ENCODE measurements at places on chromosomes 5 and 9.

DNA sequence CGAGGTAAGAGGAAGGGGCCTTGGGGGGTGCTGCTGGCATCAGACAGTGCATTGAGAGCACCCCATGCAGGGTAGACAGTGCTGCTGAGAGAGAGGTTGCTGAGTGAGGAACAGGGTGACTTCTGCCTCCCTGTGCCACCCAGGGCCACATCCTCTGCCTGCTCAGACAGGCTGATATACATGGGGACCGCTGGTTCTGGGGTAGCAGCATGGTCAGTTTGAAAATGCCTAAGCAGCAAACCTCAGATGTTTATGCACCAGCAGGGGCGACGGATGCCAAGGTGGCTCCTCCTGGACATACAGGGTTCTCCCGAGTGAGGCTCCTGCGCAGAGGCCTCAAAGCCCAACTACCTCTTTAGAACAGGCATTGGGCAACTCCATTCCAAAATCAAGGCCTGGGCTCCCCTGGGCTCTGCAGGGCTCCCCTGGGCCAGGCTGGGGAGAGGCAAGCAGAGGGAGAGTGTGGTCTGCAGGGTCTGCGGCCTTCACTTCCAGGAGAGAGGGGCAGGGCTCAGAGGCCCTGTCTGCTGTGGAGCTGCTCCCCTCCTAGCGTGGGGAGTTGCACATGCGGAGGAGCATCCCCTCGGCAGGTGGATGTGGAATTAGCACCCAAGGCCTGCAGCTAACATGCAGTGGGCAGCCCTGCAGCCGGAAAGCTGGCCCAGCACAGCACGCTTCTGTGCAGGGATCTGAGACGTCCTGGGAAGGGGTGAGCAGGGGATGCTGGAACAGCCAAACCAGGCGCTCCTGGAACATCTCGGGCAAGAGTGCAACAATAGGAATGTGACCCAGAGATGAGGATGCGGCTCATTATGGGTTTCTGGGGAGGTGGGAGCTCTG is 46.5 kb downstream of the IRX2 start:
- DNase-seq, result no peak

DNA sequence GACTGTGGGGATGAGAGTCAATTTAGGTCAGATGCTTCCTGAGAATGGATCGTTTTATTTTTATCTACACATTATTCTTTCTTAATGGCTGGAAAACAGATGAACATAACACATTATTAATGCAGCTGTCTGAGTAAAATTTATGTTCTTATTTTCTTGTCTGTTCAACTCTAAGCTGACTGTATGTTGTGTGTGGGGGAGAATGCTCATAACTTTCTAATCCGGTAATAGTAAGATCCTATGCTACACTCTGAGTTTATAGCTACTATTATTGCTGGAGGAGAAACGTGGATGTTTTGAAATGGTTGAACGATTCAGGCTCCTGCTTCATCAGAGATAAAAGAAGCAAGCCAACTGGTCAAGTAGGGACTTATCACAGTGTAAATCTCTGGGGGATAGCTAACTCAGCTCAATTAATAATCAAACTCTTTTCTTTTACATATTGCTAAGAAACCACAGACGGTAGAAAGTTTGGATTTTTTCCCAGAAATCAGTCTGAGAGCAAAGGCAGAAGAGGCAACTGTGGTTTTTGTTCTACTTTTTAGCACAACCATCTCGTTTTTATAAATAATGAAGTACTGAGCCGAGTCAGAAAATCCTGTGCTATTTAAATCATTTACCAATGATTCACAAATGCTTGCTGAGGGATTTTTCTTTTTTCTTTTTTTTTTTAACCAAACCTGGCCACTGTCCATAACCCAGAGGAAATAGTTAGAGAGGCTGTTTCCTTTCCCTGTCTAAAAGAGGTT is 265.0 kb upstream of the FAM174A start:
- no peak for DNase-seq

DNA sequence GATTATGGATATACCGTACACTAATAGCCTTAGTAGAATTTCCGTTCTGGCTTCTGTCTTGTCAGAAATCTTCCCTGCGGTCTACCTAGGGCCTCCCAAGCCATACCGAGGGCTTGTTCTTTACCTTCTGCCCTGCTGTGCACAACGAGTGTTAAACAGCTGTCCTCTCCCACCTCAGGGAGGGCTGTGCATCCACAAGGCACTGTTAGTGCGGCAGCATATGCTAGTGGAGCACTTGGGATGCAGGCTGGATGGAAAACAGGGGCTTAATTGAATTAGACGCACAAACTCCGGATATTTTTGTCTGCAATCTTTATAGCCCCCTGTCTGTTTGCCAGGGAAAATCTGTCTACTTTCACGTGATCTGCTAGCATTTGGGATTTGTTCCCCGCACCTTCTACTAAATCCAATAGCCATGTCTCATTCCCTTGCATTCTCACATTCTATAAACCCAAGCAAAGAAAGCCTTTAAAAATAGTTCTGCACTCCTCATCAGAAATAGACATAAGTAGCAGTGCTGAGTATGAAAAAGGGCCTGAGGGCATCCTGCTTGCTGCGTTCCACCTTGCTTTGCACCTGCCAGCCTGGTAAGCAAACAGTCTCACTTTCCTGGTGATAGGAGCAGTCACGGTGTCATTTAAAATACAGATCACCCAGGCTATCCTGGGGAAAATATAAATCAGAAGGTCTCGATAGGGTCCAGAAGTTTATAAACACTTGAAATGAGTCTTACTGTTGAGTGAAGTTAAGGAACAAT is 382.6 kb downstream of the RASEF start:
- no peak for DNase-seq

DNA sequence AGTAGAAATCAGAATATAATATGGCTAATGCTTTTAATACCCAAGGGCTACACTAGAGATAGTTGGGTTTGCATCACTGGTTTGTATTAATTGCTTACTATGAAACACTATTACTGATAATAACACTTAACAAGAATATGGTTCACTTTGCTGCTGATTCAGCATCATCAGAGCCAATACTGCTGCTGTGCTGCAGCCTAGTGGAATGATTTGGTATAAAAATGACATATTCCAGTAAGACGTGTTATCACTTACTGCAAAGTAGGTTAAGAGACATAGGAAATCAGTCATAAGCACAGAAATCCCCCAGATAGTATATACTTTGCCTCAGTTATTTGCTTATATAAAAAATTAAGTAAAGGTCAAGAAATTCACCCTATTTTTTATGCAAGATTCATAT is 2.8 kb downstream of the CDH10 start:
- peak; percentile 34 for DNase-seq

GRCh38 chr9:35972093-35972492 is 14.1 kb upstream of the OR2S2 start:
- DNase-seq, result no peak

GRCh38 chr5:178651046-178651810 is 24.4 kb upstream of the CLK4 start:
- no peak for DNase-seq

DNA sequence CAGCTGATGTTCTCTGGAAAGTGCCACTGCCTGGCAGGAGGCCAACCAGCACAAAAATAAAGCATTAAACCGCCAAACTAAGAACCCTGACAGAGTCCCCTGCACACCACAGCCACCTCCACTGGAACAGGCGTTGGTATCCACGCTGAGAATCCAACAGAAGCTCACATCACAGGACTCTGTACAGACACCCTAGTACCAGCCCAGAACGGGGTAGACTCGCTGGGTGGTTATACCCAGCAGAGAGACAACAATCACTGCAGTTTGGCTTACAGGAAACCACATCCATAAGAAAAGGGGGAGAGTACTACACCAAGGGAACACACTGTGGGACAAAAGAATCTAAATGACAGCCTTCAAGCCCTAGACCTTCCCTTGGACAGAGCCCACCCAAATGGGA is 15.0 kb upstream of the POU5F2 start:
- DNase-seq, result no peak

GRCh38 chr9:73148447-73148937 is 3.2 kb upstream of the ANXA1 start:
- DNase-seq, result no peak

- no peak for DNase-seq
These were observed 20.7 kb downstream of the ITGA1 start for GRCh38 chr5:52808316-52808901.

DNA sequence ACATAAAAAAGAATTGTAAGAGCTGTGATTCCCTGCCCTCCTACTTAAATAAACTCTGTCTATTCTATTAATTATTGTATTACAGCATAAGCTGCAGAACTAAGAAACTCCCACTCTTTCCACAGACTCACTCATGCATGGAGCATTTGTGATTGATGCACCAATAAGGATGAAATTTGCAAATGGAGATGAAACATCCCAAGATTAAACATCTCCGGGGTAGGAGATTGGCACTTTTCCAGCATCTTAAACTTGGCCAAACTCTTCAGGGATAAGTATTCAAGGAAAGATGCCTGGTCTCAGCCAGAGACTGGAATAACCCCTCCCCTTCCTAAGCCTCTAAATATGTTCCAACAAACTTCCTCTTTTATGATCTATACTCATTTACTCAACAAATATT is 472.0 kb downstream of the ACTL7B start:
- DNase-seq, result no peak

- no peak for DNase-seq
These were observed 96.7 kb upstream of the MEF2C start for GRCh38 chr5:88979726-88980125.

DNA sequence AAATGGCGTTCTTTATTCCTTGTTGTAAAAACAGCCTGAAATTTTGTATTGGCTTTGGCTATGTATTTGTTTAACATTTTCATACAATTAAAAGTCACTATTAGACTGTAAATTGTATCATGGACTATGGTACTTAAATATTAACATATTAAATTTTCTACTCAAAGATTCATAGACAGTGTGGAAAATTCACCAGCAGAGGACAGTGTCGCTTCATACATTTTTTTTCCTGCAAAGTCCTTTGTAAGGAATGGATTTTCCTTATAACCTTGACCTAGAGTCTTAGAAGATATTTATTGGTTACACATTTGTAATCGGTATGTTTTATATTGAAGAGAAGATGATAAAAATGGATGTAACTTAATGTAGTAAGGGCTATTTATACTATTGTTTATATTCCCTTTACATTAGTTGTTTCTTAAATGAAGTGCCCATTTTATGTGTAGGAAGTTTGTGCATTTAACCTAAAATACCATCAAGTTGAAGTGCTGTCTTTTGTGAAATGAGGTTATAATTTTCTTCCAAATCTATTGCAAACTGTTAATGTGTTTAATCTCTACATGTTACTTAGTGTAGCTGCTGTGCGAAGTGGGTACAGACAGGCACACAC is 150.1 kb downstream of the KDM4C start:
- DNase-seq, result no peak

GRCh38 chr9:4315582-4316215 is 15.8 kb upstream of the GLIS3 start:
- DNase-seq, result peak; percentile 61

DNA sequence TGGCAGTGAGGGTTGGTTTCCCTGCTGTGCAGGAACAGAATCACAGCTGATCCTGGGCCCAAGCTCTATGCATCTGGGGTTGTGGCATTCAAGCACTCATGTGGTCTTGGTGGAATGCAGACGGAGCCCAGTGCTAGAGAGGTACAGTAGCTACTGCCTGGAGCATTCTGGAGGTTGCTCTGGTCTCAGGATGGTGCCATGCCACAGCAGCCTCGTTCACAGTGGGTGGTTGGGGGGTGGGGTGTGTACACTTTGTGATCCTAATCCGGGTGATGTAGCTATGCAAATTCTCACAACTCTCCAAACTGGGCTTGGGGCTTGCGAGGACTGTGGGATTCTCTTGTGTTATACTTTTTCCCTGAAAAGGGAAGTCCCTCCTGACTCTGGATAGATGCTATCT is 45.2 kb downstream of the FGD3 start:
- DNase-seq, result no peak

- DNase-seq, result peak; percentile 45
These were observed 17.4 kb upstream of the PITX1 start for GRCh38 chr5:135051399-135051798.

GRCh38 chr9:127503379-127503921 is 52.1 kb downstream of the LRSAM1 start:
- no peak for DNase-seq

DNA sequence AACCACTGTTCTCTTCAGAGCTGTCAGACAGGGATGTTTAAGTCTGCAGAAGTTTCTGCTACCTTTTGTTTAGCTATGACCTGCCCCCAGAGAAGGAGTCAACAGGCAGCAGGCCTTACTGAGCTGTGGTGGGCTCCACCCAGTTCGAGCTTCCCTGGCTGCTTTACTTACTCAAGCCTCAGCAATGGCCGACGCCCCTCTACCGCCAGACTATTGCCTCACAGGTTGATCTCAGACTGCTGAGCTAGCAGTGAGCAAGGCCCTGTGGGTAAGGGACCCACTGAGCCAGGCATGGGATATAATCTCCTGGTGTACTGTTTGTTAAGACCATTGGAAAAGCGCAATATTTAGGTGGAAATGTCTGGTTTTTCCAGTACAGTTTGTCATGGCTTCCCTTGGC is 229.6 kb downstream of the TMEM167A start:
- DNase-seq, result no peak

DNA sequence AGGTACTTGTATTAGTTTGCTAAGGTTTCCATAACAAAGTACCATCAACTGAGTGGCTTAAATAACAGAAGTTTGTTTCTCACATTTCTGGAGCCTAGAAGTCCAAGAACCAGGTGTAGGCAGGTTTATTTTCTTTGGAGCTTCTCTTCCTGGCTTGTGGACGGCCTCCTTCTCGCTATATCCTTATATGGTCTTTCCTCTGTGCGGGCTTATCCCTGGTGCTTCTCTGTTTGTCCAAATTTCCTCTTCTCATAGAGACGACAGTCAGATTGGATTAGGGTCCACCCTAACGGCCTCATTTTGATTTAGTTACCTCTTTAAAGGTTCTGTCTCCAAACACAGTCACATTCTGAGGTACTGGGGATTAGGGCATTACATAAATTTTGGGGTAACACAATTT is 88.3 kb downstream of the RMI1 start:
- no peak for DNase-seq

DNA sequence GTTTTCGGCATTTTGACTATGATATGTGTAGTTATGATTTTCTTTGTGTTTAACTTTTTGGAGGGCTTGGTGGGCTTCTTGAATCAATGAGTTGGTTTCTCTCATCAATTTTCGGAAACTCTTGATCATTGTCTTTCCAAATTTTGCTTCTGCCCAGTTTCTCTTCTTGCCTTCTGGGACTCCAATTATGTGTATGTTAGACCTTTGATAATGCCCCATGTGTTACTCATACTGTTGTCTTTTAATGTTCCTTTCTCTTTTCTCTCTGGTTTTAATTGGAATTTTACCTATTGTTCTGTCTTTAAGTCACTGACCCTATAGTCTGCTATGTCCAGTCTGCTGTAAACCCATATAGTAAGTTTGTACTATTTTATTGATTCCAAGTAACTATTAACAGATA is 41.5 kb downstream of the KCNIP1 start:
- no peak for DNase-seq

DNA sequence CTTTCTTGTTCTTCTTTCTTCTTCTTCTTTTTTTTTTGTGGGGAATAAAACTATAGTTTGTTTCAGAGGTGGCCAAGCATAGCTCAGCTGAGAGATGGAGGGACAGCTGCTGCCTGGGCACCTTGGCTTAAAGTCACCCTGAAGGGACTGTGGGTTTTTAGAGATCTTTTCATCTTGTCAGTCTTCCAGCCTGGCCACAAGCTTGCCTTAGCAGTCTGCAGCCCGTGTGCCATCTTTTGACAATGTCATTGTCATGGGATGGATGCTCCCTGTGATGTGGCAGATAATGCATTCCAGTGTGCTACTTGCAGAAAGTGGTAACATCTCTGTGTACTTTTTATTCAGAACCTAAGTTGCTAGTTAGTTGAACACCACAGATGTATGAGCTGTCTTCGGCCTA is 280.8 kb downstream of the FANCC start:
- no peak for DNase-seq
